ENCODE measurements at places on chromosomes 5 and 9. TPM values are rescaled to one million over a fixed set of nuclear protein-coding genes. Genes with fewer than 3 reads are reported as not detected.
A peak's percentile ranks its signal among the peaks of the same experiment; 100 is the strongest.

GLDC gene
- 1.4 TPM for total RNA-seq

MCIDAS gene
- total RNA-seq, result 2.2 TPM

CYSTM1 gene
- 92.3 TPM for total RNA-seq

PRRX2 gene
- not detected for total RNA-seq

IL5 gene
- total RNA-seq, result not detected

DNA sequence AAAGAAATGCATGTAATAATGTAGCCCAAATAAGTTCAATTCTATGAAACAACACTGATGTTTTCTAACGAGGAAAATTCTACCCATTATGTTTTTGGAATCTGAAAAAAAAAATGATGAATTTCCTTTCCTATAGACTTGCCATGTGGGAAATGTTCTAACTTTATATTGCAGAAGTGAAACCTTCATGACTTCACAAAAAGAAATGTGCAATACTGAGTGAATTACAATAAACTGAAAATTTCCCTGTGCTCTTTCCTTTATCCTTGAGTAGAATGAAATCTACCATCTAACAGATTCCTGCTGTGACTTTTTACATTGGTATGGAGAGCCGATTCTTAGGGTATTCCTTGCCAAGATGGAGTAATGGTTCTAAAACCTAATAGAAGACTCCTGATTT is 1622.5 kb downstream of the MAT2B start:
- DNase-seq, result no peak

DNA sequence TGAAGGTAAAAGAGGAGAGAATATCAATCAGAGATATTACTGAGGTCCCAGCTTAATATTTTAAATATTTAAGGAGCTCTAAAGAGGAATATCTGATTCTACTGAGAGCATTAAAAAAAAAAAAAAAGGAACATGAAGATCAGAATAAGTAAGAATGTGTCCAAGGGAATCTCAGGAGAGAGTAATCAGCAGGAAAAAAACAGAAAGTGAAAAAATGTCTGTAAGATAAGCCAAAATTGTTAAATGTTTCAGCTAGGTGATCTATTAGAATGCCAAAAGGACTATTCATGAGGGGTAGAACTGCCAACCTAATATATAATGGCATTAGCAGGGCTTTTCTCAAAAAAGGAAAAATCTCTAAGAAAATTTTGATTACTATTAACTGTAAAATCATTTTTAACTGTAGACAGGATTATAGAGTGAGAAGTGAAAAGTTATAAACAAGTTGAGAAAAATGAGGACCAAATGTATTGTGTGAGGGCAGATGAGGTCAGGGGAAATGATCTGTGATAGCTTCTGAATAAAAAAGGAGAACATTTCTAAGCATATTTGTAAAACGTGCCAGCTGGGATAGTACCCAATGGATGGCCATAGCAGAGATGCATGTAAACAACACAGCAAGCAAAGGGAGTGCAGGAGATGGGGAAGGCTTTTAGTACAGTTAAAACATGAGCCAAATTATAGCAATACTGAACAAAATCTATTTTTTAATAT is 9.4 kb upstream of the RHOBTB3 start:
- no peak for DNase-seq

GRCh38 chr9:4615251-4615650 is 46.8 kb upstream of the PLPP6 start:
- DNase-seq, result no peak

DNA sequence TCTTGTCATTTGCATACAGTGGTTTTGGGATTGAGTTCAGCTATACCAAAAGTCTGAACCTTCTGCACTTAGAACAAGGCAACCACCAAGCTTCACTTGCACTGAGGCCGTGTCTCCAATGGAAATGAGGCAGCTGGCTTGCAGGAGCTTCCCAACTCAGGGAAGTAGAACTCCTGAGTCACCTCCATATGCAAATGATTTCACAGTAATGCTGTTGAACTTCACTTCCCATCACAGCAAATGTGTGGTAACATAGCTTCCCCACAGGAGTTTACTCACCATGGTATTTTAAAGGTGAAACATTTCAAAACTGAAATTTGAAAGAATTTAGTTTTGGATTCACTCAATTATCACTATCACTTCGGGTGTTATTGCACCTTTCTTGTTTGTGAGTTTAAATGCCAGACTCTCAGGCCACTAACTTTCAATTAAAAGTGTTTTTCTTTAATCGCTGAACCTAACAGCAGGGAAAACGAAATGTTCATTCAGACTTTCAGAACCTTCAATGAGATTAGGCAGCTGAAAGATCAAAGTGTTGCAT is 9.0 kb downstream of the CD274 start:
- DNase-seq, result peak; percentile 49

DNA sequence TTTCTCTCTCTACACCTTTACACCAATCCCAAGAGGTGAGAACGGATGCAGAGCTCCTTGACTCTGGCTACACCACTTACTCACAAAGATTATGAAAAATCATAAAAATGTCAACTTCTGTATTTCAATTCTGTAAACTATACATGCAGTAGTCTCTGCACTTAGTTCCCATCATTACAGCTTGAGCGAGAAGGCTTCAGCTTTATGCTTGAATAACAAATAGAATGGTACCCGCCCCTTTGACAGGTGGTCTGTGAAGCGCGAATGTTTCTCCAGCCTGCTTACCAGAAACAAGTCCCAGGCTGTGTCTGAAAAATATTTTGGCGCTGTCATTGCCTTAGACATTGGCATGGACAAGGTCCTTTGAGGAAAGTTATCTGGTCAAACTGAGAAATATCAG is 562.4 kb upstream of the CLINT1 start:
- DNase-seq, result no peak

- no peak for DNase-seq
These were observed 64.2 kb upstream of the ABL1 start for GRCh38 chr9:130770679-130771442.

GRCh38 chr5:151773951-151774350 is 2.2 kb downstream of the G3BP1 start:
- DNase-seq, result no peak

GRCh38 chr5:126869005-126869451 is 92.1 kb downstream of the LMNB1 start:
- DNase-seq, result peak; percentile 86

DNA sequence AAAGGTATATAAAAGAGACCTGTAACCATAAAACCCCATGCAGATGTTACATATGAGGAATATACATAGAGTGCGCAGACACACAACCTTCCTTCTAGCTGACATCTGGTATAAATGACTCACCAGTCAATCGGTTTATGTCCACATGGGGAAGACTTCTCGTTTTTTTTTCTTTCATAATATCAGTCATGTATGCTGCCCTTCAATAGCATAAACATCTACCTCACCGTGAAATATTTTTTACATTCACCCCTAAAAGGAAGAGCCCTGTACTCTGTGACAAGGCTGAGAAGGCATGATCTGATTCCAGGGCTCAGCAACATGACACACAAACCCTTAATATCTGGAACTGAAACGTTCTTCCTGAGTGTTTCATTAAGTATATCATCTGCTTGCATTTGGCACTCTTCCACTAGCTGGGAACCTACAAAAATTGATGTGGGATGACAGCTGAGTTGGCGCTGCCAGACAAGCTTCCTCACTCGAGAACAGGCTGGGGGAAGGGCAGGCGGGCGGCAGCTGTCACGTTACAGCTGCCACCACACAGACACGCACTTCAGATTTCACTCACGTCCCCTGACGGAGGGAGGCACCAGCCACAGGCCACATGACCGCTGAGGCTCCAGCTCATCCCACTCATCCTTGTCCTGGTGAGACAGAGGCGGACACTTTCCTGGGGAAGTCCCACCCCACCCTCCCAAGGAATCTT is 74.2 kb downstream of the SHB start:
- peak; percentile 85 for DNase-seq

- DNase-seq, result no peak
These were observed 188.4 kb downstream of the C9orf50 start for GRCh38 chr9:129432297-129433154.

DNA sequence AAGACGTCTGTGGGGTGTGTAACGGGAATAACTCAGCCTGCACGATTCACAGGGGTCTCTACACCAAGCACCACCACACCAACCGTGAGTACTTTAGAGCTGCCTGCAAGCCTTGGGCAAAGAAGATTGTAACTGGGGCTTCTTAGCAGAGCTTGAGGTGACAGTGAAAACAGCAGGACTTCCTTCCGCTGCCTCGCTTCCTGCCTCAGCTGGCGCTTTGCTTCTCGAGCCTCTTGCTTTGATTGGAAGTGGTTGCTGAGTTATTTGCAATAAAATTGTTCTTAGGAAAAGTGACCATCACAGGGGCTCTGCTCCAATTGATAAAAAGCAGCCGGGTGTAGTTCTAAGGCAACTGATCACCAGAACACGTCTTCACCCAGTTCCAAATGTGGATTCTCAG is 99.1 kb downstream of the ADAMTS16 start:
- DNase-seq, result no peak

DNA sequence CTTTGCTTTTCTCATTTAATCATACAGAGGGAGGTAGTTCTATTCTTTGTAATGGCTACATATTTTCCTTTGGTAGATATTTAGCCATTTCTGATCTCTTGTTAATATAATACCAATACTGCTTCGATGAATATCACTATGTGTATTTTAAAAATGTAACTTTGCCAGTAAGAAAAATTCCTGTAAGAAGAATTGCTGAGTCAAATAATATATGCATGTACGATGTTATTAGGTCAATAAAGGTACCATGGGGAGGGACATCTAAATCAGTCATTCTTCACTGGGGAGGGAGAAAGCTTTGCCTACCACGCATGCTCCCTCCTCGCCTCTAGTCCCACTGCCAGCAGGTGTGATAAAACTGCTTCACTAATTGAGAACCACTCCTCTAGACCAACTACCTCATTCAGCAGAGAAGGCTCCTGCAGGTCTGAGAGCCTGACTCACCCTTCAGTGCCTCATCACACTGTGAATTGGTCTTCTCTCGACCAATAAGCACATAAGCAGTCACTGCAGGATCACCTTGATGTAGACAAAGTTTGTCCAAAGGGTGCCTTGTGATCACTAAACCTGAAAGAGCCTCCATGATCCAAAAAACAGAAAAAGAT is 56.1 kb upstream of the TBCA start:
- DNase-seq, result no peak
